ENCODE measurements at places on chromosomes 2 and 18.

- no peak for DNase-seq
These were observed 3031.0 kb upstream of the TEKT4 start for GRCh38 chr2:91839904-91840868.

- no peak for DNase-seq
These were observed 95.7 kb upstream of the STPG4 start for GRCh38 chr2:47250586-47251403.

- peak; percentile 57 for DNase-seq
These were observed at the start of gene MOCOS for GRCh38 chr18:36187193-36187825. MOCOS (plus strand) TSS chr18:36187497; CDS start chr18:36187540, 43 bp downstream.

GRCh38 chr2:156947261-156947660 lies 310.2 kb upstream of the GALNT5 start:
- DNase-seq: no peak

GRCh38 chr18:67411116-67411515 lies 105.4 kb downstream of the DSEL start:
- DNase-seq: no peak

GRCh38 chr2:98241592-98241991 lies 104.7 kb upstream of the CNGA3 start:
- no peak for DNase-seq

DNA sequence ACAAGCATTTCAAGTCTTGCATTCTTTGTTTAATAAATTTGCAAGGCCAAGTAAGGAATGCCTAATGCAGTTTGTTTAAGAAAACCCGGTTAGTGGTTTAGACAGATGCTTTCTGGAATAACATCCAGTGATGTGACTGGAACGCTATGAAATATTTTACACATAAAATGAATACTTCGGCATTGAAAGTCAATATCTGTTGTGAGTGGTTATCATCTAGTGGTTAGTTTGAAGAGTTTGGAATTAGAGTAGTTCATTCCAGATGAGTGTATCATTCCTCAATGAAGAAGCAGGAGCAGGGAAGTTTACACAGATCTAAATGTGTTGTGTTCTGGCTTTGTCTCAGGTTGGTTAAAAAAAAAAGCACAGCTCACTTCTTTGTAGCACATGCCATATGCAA lies 608.0 kb upstream of the PIK3C3 start:
- DNase-seq: no peak

Data from activated CD4-positive, alpha-beta T cell treated with anti-CD3 and anti-CD28 coated beads, Interleukin-2, amount 50 U/mL, for 48 hours (primary cell).